Left ventricle myocardium inferior (tissue), 1 donor: ENCODE measurements at places on chromosomes 7 and 10. TPM values are rescaled to one million over a fixed set of nuclear protein-coding genes. Genes with fewer than 3 reads are reported as not detected.

- no peak for DNase-seq
These were observed 29.3 kb upstream of the CRYGN start for GRCh38 chr7:151469281-151469680.

DNA sequence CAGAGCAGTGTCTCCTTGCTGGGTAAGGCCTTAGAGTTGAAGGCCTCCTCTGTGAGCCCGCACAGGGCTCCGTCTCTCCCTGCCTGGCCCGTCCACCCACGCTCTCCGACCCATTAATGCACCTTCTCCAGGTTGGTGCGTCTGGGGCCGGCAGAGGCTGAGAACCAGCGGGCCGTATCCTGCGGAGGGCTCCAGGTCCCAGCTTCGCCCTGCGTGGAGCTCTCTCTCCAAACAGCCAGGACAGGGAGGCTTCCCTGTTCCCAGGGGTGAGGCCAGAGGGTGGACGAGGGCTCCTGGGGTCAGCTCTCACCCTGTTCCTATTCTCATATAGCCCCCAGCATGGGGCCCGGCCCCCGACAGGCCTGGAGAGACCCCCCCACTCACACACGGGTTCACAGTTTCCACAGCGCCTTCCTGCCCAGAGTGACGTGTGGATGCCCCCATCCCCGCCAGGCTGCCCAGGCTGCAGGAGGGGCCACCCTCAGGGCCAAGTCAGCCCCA lies 34.6 kb downstream of the GET4 start:
- no peak for DNase-seq

- DNase-seq = no peak
These were observed 38.2 kb downstream of the GSDME start for GRCh38 chr7:24718977-24719491.

GRCh38 chr7:158056761-158057160 lies 530.9 kb downstream of the PTPRN2 start:
- DNase-seq = no peak

- no peak for DNase-seq
These were observed 17.0 kb upstream of the NUP42 start for GRCh38 chr7:23164846-23165245.

- no peak for DNase-seq
These were observed 923 bp upstream of the CREB3L2 start for GRCh38 chr7:138002828-138003189.

DNA sequence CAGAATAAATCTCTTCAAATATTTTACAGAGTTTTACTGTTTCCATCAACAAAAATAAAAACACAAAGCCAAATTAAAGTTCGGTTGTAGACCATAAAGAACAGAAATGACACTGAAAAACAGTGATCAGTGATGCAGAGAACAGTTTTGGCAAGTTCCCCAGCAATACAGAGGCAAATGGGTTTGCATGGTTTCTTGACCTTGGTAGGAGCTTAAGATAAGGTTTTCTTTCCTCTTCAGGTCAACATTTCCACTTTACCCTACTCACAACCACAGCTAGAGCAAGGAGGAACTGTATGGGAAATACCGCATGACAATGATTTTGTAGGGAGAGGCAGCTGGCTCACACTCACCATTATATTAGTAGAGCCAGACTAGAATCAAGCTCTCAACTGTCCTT lies 199.5 kb downstream of the SH2D4B start:
- no peak for DNase-seq

Gene CPEB3
- 13.6 TPM for total RNA-seq

Gene H2BK1
- not detected for total RNA-seq

Gene KCND2
- total RNA-seq = not detected
